ENCODE measurements at places on chromosomes 1 and 21.

- DNase-seq = peak; percentile 63
These were observed 23.2 kb downstream of the INTS7 start for GRCh38 chr1:212012034-212012740.

DNA sequence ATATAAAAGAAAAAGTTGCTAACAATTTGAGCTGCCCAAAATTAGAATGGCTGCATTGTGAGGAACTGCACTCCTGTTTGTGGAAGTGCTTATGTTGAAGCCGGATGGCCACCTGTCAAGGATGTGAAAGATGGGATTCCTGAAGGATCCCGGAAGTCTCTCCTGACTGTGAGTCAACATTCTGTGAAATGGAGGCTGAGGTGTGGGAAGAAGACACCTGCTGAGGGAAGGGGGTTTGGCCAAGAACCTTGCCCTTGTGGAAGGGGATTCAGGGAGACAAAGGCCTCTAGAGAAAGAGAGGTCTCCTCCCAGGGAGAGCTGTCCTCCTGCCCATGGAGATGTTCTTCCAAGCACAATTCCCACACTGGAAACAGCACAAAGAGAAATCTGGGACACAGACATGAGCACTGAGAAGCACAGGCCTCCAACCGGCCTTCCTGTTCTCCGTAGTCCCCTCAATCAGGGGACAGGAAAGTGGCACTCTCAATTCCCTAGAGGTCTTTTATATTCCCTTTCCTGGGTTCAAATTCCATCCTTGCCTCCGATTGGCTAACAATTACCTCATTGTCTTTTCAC lies 70.5 kb downstream of the CD2 start:
- no peak for DNase-seq

- no peak for DNase-seq
These were observed 39.8 kb downstream of the USP1 start for GRCh38 chr1:62476525-62477219.

GRCh38 chr1:162859191-162859590 lies 1.8 kb downstream of the CCDC190 start:
- DNase-seq = no peak

DNA sequence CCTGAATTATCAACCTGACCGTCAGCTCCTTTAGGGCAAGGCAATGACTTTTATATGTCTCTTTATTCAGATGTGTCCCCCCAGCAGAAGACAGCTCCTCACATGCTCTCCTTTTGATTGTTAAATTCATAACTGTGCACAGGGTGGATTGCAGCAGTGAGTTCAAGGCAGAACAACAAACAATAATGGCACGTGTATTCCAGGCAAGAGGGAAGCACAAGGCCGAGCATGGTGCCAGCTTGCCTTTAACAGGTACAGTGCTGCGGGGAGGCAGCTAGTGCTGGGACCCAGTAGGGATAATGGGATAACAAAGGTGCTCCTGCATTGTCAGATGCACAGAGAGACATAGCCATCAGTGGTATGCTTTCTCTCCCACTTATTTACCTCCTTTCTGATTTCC lies 248.4 kb downstream of the RHOU start:
- DNase-seq = no peak

GRCh38 chr1:33634806-33635205 lies 162.4 kb downstream of the ZSCAN20 start:
- DNase-seq = peak; percentile 14

DNA sequence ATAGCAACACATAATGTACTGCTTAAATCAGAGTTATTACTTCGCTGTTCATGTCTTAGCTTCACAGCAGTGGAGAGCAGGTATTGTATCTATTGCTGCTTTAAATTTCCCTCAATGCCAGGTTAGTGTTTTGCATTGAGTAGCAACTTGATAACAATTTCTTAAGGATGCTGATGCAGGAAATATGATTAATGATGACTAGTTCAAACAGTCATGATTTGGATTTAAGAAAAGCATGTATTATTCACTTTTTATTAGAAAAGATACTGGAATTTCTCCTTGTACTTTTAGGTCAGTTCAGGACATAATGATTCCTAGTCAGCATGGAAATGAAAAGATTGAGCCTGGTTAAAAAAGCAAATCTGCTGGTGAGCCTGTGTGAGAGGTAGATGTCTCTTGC lies 67.2 kb upstream of the ARHGAP29 start:
- no peak for DNase-seq

DNA sequence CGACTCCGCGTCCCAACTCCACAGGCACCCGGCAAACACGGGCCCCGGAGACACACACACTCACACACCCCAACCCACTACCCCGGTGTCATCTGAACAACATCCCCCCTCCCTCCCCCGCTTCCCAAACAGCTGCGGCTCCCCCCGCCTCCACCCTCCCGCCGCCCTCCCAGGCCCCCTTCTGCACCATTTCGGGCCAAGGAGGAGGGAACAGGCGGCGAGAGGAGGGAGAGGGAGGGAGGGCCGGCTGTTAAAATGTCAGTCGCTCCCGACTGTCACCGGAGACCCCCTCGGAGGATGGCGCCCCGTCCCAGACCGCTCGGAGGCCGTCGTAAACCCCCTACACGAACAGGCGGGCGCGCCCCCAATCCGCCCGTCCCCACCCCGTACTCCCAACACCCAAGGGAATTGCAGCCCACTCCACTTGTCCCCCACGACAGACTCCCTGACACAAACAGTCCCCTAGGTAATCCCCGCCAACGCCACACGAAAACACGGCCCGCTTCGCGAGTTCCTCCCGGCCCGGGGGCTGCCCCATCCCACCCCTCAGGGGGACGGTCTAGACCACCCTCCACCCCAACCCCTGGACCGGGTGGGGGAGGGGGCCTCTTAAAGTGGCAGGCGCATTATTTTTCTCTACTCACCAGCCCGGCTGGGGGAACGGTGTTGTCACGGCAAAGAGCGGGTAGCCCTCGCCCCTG lies 583 bp downstream of the MEF2D start:
- no peak for DNase-seq

GRCh38 chr1:1072849-1073742 lies 1.0 kb downstream of the RNF223 start:
- no peak for DNase-seq

DNA sequence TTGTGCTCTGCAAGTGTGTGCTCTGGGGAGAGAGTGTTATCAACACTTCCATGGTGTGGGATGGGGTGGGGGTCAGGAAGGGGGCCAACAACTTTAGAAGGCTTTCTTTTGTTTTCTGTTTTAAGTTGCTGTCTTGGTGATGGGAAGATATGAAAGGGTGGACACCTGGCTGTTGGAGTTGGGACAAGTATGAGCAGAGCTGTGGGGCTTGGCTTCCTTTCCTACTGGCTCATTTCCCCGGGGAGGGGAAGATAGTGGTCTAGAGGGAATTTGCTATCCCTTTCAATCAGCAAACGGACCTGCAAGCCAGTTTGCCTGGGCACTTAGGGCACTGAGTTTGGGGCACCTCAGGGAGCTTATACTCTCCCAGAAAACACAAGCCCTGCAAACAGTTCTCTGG lies 19.2 kb downstream of the IER5 start:
- no peak for DNase-seq

All from HepG2 (cell line).